Hepatocyte (in vitro differentiated cells): ENCODE measurements at places on chromosomes 5 and 9.

DNA sequence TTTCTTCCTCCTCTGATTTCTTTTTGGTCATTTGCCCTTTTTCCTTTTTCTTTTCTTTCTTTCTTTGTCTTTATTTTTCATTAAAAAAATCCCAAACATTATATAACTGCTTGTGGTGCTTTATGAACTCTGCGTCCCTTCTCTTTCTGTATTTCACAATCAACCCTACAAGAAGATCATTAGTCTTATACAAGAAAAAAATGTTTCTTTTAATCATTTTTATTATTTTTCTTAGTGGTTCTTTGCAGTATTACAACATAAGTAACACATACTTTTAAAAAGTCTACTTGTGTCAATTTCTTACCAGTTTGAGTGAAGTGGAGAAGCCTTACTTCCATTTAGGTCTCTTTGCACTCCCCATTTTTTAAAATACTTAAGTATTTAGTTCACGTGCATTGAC is 212.7 kb upstream of the SMC2 start:
- DNase-seq, result no peak

GRCh38 chr9:95645992-95646391 is 129.2 kb upstream of the PTCH1 start:
- no peak for DNase-seq

DNA sequence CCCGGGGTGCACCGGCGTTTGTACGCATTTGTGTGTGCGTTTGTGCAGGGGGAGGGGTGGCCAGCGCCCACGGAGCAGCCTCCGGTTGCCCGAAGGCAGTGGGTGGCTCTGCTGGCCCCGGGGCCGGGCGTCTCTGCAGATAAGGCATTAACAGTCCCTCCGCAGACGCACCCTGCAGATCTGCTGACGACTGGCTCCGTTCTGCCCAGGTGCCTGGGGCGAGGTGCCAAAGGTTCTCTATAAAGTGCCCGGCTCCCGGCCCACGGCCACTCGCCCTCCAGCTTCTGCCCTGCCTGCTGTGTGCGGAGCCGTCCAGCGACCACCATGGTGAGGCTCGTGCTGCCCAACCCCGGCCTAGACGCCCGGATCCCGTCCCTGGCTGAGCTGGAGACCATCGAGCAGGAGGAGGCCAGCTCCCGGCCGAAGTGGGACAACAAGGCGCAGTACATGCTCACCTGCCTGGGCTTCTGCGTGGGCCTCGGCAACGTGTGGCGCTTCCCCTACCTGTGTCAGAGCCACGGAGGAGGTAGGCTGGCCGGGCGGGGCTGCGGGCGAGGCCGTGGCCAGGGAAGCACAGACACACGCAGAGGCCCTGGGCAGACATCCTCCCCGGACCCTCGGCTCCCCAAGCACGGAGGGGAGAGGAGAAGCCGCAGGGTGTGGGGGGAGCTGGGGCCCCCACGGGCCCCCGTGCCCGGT is at the start of gene SLC6A19:
Gene SLC6A19, plus strand, starts transcription at position 269 of the 699 bp plus-strand sequence. Its CDS starts 56 bp downstream, at position 325.
- no peak for DNase-seq

GRCh38 chr5:57456531-57457135 is 26.0 kb downstream of the ACTBL2 start:
- DNase-seq, result no peak

GRCh38 chr5:5077236-5077635 is 62.9 kb upstream of the ADAMTS16 start:
- DNase-seq, result no peak

GRCh38 chr5:92662741-92663140 is 918.3 kb downstream of the NR2F1-AS1 start:
- no peak for DNase-seq

DNA sequence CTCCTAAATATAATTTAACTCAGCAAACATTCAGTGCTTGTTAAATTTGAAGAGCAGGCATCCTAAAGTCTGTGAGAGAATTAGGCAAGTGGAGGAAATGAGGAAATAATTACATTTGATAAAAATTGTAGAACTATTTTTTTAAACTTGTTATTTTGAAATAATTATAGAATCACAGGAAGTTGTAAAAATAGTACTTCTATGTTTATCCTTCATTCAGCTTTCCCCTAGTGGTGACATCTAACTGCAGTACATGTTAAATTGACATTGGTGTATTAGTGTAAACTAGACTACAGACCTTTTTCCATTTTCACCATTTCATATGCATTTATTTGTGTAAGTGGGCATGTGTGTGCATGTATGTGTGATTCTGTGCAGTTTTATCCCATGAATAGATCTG is 51.6 kb downstream of the F2RL2 start:
- DNase-seq, result no peak

DNA sequence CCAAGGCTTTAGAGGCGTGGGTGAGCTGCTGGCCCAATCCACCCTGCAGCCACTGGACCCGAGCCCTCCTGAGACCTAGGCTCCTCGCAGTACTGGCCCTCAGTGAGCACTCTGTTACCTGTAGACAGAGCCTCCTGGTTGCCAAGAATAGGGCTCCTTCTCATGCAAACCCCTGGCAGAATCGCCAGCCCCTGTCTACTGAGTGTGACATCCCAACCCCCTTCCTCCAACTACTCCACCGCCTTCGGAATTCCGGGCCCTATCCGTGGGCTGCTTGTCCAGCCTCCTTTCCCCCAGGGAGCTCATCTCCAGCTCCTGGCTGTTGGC is 23.8 kb upstream of the COL5A1 start:
- DNase-seq, result no peak

DNA sequence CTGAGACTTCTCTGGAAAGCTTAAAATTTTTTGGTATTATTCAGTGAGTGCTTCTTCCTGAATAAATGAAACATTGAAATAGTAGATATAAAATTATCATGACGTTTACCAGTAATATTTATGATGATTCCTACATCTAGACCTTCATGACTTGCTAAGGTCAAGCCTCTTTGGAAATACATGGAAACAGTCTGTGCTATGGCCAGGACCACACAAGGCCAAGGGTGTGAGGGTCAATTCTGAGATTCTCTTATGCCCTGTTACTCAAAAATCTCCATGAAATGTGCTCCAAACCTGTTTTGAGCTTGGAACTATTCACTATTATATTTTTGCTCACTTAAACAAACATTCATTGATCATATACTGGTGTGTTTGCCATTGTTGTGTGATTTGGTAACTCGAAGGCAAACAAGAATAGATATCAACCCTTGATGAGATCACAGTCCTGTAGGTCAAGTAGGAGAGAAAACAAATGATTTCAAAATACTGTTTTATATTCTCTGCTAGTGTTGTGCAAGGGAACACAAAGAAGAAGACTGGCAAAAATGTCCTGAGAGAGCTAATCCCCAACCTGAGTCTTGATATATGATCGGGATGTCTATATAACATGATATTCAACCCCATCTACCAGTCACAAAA is 1254.9 kb upstream of the DMAC1 start:
- DNase-seq, result no peak

GRCh38 chr5:3364941-3365340 is 230.7 kb upstream of the IRX1 start:
- no peak for DNase-seq

GRCh38 chr5:113172231-113172826 is 195.7 kb downstream of the DCP2 start:
- no peak for DNase-seq

DNA sequence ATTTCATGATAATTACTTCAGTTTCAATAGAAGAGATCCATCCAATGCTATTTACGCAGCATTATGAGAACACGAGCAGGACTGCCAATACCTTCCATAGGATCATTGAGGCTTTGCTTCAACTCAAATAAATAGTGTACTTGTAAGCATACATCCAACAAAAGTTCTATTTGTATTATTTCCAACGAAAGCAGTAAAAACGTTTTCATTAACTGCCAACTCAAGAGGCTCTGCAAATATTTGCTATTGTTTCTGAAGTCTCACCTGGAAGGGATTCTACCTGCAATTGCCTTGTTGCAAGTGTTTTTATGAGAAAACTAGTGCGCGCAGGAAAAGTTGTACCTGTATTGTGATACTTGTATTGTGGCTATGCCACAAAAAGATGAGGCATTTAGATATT is 11.0 kb upstream of the GNPDA1 start:
- DNase-seq, result no peak

DNA sequence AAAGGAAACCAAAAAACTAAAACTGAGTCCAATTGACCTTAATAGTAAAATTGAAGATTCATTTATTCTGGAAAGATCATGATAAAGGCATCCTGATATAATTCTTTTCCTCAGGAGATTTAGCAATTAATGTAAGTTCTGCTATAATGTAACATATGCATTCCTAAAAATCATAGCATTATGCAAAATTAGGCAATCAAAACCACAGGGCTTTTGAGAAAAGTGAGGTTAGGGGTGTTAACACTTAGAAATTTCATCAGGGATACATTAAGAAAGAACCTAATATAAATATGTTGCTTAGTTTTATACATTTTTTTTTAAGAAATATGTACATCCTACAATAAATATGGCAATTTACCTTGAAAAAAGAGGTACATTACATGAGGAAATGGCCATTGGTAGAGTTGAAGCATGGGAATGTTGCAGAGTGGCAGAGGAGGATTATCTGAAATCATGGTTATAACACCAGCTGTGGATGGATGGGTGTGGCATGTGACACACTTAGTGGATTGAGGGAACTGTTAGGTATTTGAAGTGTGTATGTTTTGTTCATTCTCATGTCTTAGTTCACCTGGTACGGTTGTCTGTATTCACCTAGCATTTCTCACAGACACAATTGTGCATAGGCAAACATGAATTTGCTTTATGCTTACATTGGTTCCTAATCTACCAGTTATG is 51.1 kb downstream of the CCNH start:
- no peak for DNase-seq

GRCh38 chr5:136232316-136232715 is 39.4 kb upstream of the SMIM32 start:
- no peak for DNase-seq

- no peak for DNase-seq
These were observed 4.2 kb upstream of the ZNF366 start for GRCh38 chr5:72511366-72511765.

DNA sequence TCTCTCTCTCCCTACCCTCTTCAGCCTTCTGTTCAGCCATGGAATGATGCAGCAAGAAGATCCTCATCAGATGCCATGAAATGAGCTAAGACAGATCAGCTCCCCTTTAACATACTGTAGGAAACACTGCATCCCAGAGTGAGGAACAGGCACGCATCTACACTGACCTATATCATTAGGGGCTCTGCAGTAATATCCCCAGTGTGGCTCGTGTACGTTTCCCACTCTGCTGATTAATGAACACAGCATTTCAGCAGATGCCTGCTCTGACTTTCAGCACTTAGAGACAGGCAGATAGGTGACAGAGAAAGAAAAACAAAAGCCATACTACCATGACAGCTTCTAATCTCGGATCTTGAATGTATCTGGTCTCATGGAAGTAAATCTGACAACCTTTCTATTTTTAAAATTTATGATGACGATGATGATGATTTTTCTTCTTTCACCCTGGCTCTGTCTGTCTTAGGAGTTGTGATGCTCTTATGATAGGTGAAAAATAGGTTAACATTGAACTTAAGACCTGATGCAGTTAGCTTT is 750.3 kb downstream of the CDH12 start:
- DNase-seq, result no peak

GRCh38 chr5:116071211-116071610 is 13.6 kb upstream of the COMMD10 start:
- DNase-seq, result no peak

DNA sequence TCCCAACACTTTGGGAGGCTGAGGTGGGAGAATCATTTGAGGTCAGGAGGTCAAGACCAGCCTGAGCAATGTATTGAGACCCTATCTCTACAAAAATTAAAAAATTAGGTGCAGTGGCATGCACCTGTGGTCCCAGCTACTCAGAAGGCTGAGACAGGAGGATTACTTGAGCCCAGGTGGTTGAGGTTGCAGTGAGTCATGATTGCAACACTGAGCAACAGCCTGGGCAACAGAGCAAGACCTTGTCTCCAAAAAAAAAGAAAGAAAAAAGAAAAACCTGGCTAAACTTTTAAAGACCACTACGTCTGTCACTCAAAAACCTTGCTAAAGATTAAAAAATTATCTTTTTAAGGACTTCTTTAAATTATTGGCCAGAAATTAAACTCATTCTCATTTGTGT is 59.8 kb upstream of the ABCA1 start:
- DNase-seq, result no peak

GRCh38 chr9:130900701-130901497 is 4.3 kb upstream of the QRFP start:
- no peak for DNase-seq

DNA sequence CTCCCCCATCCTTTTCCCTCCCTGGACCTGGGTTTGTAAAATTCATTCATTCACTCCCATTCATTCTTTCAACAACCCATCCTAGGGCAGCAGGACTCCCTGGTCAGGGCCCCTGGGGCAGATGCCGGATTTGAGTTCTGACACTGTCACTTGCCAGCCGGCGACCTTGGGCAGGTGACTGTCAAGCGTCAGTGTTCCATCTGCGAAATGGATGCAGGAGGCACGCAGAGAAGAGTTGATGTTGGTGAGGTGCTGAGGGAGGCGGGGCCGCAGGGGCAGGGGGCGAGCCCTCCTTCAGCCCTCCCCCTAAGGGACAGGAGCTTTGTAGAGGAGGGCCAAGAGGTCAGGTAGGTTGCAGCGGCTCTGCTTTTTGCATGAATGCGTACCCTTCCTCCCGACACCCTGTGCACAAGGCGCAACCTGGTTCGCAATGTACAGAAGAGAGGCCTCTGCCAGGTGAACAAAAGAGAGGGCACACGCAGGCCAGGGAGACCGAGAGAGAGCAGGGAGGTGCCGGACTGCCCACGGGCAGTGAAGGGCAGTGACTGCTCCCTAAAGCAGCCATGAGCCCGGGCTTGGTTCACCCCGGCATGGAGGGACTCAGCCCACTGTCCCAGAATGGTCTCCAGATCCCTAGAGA is 128.1 kb downstream of the BARX1 start:
- DNase-seq, result no peak

GRCh38 chr5:31898036-31898632 is 259.2 kb downstream of the PDZD2 start:
- DNase-seq, result no peak

DNA sequence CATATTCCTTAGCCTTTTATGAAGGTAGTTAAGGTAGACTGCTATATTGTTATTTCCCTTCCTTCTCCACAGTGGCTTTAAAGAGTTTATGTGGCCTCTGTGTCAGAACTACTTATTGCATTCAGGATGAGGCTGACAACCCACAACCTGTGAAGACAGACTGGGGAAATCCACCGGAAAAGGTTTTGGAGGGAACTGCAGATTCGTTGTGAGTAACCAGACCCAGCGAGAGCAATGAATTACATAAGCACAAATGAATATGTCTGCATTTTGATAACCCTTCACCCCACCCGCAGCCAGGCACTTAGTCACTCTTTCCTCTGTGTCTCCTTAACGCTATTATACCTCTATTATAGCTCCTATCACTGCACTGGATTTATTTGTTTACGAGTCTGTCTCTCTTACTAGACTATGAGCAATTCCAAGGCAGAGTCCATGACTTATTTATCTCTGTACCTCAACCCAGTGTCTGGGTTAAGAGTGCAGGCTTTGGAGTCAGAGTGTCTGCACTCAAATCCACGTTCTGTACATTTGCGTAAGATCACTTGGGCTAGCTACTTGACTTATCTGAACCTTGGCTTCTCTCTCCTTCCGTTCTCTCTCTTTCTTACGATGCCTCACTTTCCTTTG is 19.2 kb downstream of the KCTD16 start:
- DNase-seq, result peak; percentile 74
